ENCODE measurements at places on chromosomes 1 and 21. TPM values are rescaled to one million over a fixed set of nuclear protein-coding genes. Genes with fewer than 3 reads are reported as not detected.

Gene TFAP2E
- total RNA-seq: 1.3 TPM

Gene SERINC2
- 46.7 TPM for total RNA-seq

Gene TADA1
- total RNA-seq: 7.5 TPM

Gene ZNF593
- 32.2 TPM for total RNA-seq

Gene TPTE
- not detected for total RNA-seq

Gene MIS18A
- total RNA-seq: 7.1 TPM

Gene LINGO4
- total RNA-seq: 0.63 TPM

Gene LY9
- 2.5 TPM for total RNA-seq

Gene PWP2
- 3.9 TPM for total RNA-seq

Gene FCRL5
- 1.5 TPM for total RNA-seq

Gene SIM2
- total RNA-seq: not detected

DNA sequence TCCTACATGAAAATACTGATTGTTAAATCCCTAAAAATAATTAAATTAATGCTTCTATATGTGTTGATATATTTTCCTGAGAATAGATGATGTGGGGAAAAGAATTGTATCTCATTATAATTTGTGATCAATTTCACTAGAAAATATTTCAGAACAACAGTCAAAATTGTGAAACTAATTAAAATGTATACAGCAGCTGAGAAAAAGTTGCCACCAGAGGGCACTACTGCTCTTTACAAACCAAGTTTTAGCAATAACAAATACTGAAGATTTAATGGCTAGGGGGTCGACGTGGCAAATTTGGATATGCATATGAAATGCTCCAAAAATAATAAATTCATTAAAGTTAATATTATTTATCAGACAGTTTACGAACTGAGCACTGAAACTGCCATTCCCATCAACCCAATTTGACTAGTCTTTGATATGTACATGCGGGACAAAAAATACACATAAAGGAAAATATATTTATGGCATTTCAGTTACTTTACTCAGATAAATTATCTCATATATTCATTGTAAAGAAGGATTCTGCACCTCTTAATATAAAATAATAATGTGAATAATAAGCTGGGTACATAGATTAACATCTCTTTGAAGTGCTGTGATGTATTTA is 96.3 kb upstream of the TMPRSS15 start:
- no peak for DNase-seq
- H3K4me1 ChIP-seq: no peaks in the 10 kb centered on the region
- no peaks in the 10 kb centered on the region for H3K36me3 ChIP-seq
- no peak overlapping the region for H3K27ac ChIP-seq
- no peak overlapping the region for H3K4me3 ChIP-seq

GRCh38 chr1:168498159-168498631 is 45.6 kb downstream of the XCL2 start:
- no peaks in the 10 kb centered on the region for H3K27me3 ChIP-seq
- no peaks in the 10 kb centered on the region for H3K4me1 ChIP-seq
- H3K27ac ChIP-seq: no peak overlapping the region
- H3K36me3 ChIP-seq: no peaks in the 10 kb centered on the region
- DNase-seq: peak; percentile 81

- no peaks in the 10 kb centered on the region for H3K36me3 ChIP-seq
- H3K27me3 ChIP-seq: no peaks in the 10 kb centered on the region
- no peak for DNase-seq
- H3K4me3 ChIP-seq: no peak overlapping the region
- H3K27ac ChIP-seq: no peak overlapping the region
These were observed 1722.4 kb downstream of the PLA2G4A start for GRCh38 chr1:188551176-188551575.

DNA sequence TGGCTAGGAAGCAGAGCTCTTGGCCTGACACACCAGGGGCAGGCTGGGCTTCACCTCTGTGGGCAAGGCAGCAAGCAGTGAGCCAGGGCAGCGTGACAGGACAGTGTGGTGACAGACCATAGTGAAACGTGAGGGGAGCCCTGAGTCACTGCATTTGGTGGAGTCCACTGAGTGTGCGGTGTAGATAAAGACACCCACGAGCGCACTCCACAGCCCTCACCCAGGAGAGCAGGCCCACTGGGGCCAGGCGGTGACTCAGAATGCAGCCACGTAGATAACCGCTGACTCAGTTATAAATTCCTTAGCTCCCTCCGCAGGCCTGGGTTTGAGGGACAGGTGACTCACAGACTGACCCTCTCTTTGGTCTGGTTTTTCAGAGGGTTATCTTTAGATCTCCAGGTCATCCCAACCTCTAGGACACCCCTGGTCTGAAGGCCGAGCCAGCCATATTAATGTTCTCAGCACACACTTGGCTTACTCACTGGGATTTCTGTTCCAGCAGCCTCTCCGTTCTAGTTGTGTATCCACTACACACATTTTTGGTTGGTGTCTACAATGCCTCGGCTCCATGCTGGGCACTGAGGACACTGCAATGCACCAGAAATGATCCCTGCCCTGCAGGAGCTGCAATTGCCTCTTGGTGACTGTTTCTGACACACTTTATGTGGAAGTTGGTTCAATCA is 90.2 kb upstream of the TSPAN2 start:
- H3K4me1 ChIP-seq: no peaks in the 10 kb centered on the region
- peak; percentile 47 for DNase-seq
- H3K27ac ChIP-seq: no peak overlapping the region

DNA sequence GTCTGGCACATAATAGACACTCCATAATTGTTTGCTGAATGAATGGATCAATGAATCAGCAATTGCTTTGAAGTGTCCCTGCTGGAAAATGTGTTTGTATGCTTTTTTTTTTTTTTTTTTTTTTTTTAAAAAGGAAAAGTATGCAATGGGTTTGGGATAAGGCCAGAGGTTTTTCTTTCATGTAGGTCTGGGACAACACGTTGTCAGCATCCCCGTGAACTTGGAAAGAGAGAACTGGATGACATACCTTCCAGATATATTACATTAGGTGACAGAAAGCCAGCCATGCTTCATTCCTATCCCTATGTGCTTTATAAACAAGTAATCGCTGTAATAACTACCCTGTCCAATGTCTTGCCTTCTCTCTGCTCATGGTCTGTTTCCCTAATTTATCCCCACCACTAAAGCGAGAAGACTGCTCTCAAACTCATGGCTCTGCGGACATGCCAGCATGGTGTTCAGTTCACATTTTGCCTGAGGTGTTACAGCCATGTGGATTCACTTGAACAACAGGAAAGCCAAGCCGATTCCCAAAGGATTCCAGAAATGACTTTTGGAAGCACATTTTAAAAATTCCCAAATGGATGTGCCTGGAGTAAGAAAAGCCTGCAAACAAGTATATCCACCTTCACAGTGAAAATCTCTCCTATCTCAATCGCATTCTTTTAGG is 34.8 kb upstream of the GREM2 start:
- no peak overlapping the region for H3K27ac ChIP-seq
- no peaks in the 10 kb centered on the region for H3K36me3 ChIP-seq
- no peak for DNase-seq

GRCh38 chr21:23837564-23837963 is 1769.7 kb downstream of the MRPL39 start:
- no peaks in the 10 kb centered on the region for H3K27me3 ChIP-seq
- H3K36me3 ChIP-seq: no peaks in the 10 kb centered on the region

DNA sequence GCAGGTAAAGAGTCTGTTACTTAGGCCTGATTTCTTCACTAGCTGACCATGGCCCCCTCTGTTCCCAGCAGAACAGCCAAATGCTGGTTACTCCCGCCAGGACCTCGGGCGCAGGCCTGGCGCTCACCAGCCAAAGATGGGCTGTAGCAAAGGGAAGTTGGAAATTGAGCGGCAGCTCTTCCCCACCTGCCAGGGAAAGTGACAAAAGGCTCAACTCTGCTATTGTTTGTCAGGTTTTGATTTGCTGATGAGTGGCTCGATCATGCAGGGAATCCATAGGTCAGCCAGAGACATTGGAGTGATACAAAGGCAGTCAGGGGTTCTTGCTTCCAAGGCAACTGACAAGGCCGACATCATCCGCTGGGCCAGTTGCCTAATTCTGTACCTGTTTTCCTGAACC is 120.1 kb downstream of the ASTN1 start:
- H3K4me1 ChIP-seq: no peaks in the 10 kb centered on the region
- H3K4me3 ChIP-seq: no peak overlapping the region

DNA sequence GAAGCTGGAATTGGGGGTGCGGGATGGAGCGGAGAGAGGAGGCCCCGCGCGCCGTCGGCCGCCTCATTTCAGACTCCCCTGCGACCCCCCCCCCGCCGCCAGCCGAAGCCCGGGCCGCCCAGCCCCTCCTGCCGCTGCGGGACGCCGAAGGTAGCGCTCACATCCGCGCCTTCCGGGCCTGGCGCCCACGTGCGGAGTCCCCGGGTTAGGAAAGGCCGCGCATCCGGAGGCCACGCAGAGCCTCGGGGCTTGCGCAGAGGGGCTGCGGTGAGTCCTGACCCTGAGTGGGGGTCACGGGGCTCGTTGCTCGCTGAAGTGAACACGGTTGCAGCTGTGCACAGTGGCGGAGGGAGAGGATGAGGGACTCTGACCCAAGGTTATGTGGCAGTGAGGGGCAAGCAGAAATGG is 552 bp upstream of the ZNF496 start:
- peak overlapping the region; percentile 95 for H3K4me3 ChIP-seq
- DNase-seq: peak; percentile 51
- no peaks in the 10 kb centered on the region for H3K36me3 ChIP-seq

DNA sequence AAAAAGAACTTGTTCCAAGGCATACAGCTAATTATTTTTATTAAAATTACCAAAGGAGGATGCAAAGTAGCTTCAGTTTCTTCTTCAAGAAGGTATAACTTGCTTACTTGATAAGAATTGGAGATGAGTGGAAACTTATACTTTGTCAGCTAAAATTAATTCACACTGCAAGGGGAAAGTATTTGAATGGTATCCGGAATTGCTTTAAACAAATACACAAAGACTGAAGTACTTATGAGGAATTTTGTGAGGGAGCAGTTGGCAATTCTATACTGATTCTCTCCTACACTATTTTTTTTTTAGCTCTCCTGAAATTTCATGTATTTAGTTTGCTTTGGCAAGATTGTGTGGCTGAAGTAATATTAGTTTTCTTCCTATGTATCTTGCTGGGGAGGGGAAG is 39.2 kb upstream of the GRIK1 start:
- no peaks in the 10 kb centered on the region for H3K4me1 ChIP-seq
- no peak for DNase-seq
- no peak overlapping the region for H3K4me3 ChIP-seq
- H3K27me3 ChIP-seq: no peaks in the 10 kb centered on the region
- H3K27ac ChIP-seq: no peak overlapping the region

DNA sequence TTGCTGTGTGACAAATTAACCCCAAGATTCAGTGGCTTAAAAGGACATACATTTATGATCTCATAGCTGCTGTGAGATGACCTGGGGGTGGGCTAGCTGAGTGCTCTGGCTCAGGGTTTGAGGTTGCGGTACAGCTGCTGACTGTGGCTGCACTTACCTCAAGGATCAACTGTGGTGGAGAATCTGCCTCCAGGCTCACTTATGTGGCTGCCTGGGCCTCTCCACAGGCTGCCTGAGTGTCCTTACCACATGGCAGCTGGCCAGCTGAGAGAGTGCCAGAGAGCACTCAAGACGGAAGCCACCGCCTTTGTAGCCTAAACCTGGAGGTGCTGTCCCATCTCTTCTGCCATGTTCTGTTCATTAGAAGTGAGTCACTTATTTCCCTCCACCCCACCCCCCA is 5.7 kb downstream of the LRRC71 start:
- no peak overlapping the region for H3K4me3 ChIP-seq
- DNase-seq: peak; percentile 77
- no peaks in the 10 kb centered on the region for H3K36me3 ChIP-seq
- no peak overlapping the region for H3K27ac ChIP-seq
- H3K4me1 ChIP-seq: peaks cover 43% of the 10 kb centered on the region

DNA sequence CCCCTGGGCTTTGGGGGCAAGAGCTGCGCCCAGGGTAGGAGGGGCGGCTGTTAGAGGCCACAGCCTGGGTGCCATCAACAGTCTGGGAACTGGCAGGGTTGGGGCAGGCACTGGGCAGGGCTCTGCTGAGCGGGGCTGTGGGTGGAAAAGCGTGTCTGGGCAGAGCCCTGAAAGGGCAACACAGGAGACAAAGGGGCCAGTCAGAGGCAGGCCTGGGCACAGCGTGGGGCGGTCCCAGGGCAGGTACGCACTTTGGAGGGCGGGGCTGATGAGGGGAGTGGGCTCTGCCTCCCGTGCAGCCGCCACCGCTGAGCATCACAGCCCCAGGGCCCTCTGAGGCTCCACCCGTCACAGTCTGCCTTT is 13.9 kb downstream of the CELSR2 start:
- no peak for DNase-seq
- H3K36me3 ChIP-seq: no peaks in the 10 kb centered on the region
- peaks cover 8% of the 10 kb centered on the region for H3K4me1 ChIP-seq

- H3K36me3 ChIP-seq: no peaks in the 10 kb centered on the region
- DNase-seq: no peak
- no peaks in the 10 kb centered on the region for H3K27me3 ChIP-seq
- H3K27ac ChIP-seq: no peak overlapping the region
- peaks cover 14% of the 10 kb centered on the region for H3K4me1 ChIP-seq
These were observed 56.1 kb downstream of the PRDM16 start for GRCh38 chr1:3125078-3125477.

- no peak overlapping the region for H3K27ac ChIP-seq
- H3K36me3 ChIP-seq: no peaks in the 10 kb centered on the region
These were observed 195.7 kb downstream of the SLC44A5 start for GRCh38 chr1:75415187-75415586.

GRCh38 chr1:180837020-180837419 is 75.7 kb upstream of the KIAA1614 start:
- DNase-seq: no peak
- H3K36me3 ChIP-seq: no peaks in the 10 kb centered on the region
- H3K4me1 ChIP-seq: no peaks in the 10 kb centered on the region
- H3K27me3 ChIP-seq: no peaks in the 10 kb centered on the region

DNA sequence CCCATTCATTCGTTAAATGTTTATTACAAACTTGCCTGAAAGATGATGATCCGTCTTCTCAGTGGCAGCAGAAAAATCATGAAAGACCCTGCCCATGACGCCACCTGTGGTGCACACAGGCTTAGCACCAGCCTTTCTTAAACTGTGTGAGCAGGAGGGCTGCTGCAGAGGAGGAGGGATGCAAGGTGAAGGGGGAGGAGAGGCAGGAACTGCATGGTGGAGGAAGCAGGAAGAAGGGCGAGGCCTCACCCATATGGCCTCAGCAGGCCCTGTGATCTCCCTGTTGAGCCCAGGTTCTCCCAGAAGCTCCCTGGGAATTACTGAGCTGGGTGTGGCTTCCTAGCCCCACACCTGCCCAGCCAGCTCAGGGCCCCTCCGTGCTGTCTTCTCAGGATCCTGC is 25.0 kb upstream of the RD3 start:
- H3K27me3 ChIP-seq: no peaks in the 10 kb centered on the region
- H3K4me3 ChIP-seq: no peak overlapping the region
- DNase-seq: no peak
- H3K27ac ChIP-seq: no peak overlapping the region
- H3K36me3 ChIP-seq: no peaks in the 10 kb centered on the region

All from left lung (tissue), 14 donors.